CD8-positive, alpha-beta memory T cell (primary cell): ENCODE measurements at places on chromosomes 4 and X.

- no peak for DNase-seq
Measured at GRCh38 chr4:38857354-38858096, 908 bp upstream of the TLR6 start.

GRCh38 chr4:158998624-158999023, 104.3 kb upstream of the RAPGEF2 start:
- no peak for DNase-seq

DNA sequence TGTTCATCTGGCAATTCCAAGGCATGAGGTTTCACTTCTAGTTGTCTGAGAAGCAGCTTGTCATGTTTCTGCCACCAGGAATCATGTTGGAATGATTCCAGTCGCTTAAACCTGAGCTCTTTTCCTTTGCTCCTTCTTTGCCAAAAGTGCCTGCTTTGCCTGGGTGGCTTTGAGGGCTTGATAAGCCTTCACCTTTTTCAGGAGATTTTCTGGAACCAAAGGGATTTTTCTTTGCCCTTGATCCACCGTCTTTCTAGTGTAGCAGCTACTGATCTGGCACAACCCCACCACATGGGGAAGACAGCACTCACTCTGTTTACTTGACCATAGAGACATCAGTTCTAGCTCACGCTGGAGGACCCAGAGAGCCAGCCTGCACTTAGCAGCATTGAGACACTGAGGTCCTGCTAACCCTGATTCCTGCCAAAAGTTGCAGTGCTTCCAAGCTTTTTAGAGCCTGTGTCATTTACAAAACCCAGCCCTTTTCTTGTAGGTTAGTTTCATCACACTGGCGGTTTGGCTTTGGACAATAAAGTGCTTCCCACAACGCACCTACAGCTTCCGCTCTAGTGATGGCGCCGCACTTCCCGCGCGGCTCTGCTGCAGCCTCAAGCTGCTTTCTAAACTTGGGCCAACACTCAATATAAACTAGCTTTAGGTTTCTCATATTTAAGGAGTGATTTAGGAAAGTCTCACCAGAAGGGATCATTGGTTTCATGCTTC, 7.3 kb upstream of the CCNI start:
- no peak for DNase-seq

GRCh38 chr4:164383058-164383357, 370.9 kb upstream of the SMIM31 start:
- DNase-seq = no peak

GRCh38 chrX:136766785-136767103, 14.0 kb downstream of the ARHGEF6 start:
- no peak for DNase-seq

DNA sequence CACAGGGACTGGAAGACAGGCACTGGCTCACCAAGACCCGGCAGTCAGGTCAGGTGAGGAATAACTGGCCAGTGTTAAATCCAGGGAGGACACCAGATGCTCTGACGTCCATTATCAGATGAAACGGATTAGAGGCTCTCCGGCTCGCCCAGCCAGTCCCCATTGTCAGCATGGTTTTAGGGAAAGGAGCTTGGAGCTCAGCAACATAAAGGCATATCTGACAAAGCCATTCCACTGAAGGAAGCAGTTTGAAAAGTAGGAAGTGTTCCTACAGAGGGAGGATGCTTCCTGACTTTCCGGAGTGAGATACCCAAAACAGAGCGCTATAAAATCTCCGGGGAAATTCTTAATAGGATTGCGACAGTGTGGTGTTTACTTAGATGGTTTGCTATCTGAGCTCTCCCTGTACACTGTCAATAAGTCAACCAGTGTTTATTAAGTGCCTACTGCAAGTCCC, 14.8 kb downstream of the NDNF start:
- no peak for DNase-seq

- peak; percentile 14 for DNase-seq
Measured at GRCh38 chr4:38523524-38524448, 140.2 kb upstream of the KLF3 start.

- peak; percentile 49 for DNase-seq
Measured at GRCh38 chrX:38816155-38816554, 14.9 kb downstream of the MID1IP1 start.

- DNase-seq = no peak
Measured at GRCh38 chr4:100294356-100294755, 104.1 kb upstream of the DDIT4L start.

DNA sequence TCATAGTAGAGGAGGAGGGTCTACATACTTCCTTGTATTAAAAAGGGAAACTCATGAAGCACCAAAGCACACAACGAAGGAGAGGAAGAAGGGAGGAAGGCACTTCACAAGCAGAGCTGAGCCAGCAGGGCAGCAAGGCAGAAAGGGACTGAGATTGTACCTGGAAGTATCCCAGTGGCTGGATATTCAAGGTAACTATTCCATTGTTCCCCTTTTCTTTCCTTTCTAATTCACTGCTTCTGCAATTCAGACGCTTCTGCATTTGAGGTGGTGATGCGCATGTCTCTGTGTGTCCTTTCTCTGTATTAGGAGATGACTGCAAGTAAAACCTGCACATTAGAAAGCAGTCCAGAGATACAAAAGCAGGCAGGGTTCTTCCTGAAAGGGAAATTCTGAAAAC, 54.9 kb downstream of the UBQLN2 start:
- no peak for DNase-seq

- DNase-seq = no peak
Measured at GRCh38 chrX:66110112-66110511, 53.9 kb upstream of the HEPH start.

DNA sequence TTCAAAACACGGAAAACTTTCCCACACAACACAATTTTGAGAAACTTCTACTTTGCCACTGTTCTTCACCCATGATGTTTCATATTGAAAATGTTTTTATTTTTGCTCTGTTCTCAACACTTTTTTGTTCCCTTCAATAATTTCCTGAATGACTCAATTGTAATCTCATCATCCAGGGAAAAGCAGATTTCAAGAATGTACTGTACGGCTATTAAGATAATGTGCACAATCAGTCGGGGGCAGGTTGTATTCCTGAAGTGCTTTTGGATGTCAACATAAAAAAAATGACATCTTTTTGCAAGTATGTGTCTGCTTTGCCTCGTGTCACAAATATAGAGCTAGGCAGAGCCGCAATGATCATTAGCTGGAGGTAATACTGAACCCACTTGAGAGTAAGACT, 9.7 kb downstream of the SMPX start:
- DNase-seq = no peak

GRCh38 chr4:77872723-77873445, 10.3 kb downstream of the MRPL1 start:
- DNase-seq = no peak

DNA sequence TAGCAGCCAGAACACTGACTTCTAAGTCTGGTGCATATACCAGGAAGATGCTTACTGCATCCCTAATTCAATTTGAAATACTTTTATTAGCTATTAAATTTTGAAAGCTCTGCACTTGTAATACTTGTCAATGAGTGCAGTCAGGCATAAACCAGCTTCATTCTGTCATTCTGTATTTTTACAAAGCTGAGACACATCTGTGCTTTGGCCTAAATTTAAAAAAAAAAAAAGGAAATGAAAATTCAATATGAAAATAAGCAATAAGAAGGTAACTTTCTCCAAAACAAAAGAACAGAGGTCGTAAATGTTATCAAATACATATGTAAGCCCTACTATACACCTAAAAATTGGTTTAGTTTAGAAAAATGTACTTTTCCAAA, 7.0 kb downstream of the SMIM14 start:
- DNase-seq = no peak

DNA sequence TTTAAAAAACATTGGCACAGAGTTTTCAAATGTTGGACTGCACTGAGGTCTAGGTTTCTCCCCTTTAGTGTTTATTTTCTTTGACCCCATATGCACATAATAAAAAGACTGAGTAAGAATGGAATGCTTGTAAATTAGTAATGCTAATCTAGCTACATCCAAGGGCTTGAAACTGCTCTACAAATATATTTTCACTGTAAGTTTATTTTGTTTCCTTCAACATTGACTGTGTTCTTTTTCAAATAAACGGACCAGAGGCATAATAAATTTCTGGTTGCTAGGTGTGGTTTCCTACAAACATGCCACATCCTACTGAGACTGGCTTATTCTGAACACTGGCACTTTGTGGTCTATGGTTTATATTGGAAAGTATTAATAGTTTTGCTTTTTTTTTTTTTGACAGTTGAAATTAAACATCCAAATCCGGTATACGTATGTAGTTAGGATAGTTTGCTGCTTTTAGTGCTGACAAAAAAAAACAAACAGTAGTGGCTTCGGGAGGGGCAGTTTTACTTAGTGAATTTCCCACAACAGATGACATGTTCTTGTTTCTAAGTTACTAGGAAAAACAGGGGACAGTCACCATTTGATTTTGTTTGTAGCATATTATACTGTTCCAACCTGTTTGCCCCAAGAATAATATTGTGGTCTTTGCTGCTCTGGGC, 13.2 kb downstream of the CA5B start:
- peak; percentile 74 for DNase-seq

DNA sequence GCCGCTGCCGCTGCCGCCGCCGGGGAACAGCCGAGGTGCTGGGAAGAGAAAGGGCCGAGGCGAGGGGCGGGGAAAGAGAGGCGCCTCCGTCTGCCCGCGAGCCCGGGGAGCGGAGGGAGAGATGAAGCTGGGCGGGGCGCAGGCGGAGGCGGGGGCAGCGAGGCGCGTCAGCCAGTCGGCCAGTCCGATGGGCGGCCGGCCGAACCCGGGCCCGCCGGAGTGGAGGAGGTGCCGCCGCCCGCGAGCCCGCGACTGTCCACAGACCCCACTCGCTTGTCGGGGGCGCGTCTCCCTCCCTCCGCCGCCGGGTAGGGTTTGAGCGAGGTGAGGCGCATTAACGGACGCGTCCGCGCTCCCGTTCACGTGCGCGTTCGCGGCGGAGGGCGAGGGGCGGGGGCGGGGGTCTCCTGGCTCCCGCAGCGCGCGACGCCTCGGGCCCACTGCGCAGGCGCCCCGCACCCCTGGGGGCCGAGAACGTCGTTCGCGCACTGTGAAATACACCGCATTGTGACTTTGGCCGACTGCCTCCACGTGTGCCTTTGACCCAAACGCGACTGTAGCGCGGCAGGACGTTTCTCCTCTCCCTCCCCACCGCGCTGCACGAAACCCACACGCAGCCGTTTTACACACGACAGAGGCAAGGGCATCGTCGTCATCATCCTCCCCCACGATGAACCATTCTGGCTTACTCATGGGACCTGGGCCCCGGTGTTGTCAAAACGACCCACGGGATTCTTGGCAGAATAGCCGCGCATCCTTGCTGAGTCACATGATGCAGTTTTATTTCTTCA, at the start of gene NUDT11:
Gene NUDT11, minus strand, starts transcription at position 92 of the 791 bp plus-strand sequence. CDS start 148 bp downstream, outside the sequence.
- peak; percentile 49 for DNase-seq

GRCh38 chrX:153526801-153527200, 9.4 kb downstream of the ATP2B3 start:
- DNase-seq = no peak

DNA sequence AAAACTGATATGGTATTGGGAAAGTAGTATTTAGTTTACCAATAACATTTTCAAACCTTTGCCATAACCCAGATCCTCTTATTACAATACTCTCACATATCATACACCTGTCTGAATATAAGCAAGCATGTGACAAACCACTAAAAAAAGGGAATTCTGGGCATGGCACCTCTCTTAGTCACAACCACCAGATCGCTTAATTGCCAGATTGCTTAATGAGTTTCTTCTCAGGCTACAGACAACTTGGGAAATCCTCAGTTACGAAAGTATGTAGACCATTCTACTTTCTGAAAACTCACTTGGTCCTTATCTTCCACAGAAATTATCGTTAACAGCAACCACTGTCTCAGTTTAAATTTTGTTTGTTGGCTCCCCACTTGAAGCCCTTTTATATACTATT, 2.1 kb downstream of the NAF1 start:
- no peak for DNase-seq

- DNase-seq = no peak
Measured at GRCh38 chrX:3820167-3820566, 106.7 kb upstream of the PRKX start.

DNA sequence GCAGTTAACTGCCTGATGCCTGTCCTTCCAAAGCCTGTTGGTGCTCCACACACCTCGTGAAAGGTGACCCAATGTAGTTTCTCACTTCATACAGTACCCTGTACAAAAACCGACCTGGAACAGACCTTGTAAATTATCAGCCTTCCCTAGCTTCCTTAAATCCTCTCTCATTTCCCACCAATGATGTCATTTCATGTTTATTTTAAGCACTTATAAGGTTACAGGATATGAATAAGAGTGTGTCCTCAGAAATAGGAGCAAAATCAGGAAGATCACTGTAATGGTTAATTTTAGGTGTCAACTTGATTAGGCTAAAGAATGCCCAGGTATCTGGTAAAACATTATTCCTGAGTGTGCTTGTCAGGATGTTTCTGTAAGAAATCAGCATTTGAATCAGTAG, 44.7 kb downstream of the TMEM150C start:
- DNase-seq = no peak

DNA sequence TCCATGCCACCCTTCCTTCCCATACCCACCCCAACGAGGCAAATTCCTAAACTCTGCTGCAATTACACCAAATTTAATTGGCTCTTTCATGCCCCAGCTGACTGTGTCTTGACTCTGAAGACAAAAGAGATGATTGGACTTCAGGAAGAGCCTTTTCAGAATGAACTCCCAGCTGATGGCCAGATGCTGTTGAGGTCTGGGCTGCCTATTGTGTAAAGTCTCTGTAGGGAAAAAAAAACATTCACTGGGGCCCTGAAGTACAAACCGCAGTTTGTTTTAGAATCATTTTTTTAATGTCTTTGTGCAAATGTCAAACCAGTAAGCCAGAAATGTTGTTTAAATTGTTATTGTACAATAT, 174.8 kb downstream of the HHIP start:
- DNase-seq = no peak

- no peak for DNase-seq
Measured at GRCh38 chr4:43822621-43823020, 626.0 kb downstream of the KCTD8 start.
